GM13976 (cell line): ENCODE measurements at places on chromosomes 3 and 15.

GRCh38 chr15:82020625-82021394, 25.0 kb downstream of the MEX3B start:
- DNase-seq = no peak

- DNase-seq = peak; percentile 88
Measured at GRCh38 chr15:40593588-40594428, at the start of gene KNL1. KNL1 (plus strand) TSS chr15:40594249; CDS start chr15:40602932, 8,683 bp downstream.

DNA sequence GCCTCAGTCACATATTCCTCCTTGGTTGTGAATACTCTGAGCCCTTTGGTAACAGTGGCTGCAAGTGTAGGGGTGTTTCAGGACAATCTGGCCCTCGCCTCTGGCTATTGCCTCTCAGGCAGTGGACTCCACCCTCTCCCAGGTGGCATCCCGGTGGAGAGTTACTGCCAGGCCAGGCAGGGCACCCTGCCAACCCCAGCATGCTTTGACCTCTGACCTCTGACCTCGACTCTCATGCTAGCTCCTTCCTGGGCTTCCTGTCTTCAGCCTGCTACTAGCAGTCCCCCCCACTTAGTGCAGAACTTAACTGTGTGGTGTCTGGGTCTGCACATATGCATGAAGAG, 5.5 kb downstream of the TM6SF1 start:
- DNase-seq = no peak

DNA sequence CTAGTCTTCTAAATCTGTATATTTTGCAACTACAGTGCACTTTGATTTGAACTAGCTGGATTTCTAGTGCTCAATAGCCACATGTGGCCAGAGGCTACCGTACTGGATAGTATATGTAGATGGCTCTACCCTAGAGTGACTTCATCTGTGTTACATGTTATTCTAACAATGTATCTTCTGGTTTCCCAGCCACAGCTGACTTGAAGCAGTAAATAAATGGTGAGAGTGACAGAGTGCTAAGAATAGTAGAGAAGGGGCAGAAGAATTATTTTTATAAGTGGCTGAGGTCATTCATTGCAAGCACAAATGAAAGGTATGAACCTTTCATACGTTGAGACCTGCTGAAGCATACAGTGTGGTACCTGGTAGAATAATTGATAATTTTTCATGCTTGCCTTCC, 30.9 kb downstream of the KAT2B start:
- DNase-seq = no peak

- no peak for DNase-seq
Measured at GRCh38 chr3:120172070-120172469, 77.8 kb upstream of the GSK3B start.

DNA sequence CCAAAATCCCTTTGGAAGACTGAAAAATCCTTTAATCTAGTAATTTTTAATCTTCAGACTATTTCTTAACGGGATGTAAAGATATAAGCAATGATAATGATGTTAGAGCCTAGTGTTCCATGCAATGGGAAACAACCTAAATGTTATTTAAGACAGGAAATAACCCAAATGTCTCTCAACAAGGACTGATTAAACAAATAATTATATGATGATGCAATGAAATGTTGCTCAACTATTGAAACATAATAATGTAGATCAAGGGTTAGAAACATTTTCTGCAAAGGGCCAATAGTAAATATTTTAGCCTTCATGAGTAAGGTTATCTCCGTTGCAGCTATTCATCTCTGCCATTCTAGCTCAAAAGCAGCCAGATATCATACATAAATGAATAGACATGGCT, 275.4 kb downstream of the NEK10 start:
- DNase-seq = no peak

DNA sequence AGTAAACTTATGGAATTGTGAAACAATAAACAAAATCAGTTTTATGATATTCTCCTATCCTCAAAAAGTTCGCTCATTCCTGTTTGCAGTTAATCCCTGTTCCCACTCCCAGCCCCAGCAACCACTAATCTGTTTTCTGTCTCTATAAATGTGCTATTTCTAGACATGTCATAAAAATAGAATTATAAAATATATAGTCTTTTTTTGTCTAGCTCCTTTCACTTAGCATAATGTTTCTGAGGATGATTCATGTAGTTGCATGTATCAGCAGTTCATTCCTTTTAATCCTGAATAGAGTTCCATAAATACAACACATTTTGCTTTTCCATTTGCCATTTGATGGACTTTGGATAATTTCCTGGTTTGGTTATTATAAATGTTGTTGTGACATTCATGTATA, 140.0 kb downstream of the KCNAB1 start:
- no peak for DNase-seq

GRCh38 chr15:95591886-95592285, 738.6 kb upstream of the NR2F2 start:
- no peak for DNase-seq

DNA sequence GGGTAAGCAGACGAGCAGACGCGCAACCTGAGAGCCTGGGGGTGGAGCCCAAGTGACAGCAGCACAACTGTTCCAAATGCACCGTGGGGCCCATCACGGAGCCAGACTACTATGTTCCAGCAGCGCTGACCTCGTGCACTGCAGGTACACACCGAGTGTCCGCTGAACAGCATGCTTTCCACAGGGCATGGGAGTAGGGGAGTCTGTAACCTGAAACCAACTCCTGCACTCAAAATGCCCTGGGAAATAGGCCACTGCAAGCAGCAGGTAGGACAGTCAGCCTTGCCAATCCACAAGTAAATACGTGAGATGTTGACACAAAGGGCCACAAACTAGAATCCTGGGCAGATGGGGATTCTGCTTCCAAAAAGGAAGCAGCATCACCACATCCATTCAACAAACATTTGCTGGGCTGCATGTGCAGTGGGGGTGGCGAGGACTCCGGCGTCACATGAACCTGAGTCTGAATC, 73.9 kb downstream of the TBC1D2B start:
- DNase-seq = no peak
